GM06990 (cell line): ENCODE measurements at places on chromosomes 5 and 9.
A peak's percentile ranks its signal among the peaks of the same experiment; 100 is the strongest.

DNA sequence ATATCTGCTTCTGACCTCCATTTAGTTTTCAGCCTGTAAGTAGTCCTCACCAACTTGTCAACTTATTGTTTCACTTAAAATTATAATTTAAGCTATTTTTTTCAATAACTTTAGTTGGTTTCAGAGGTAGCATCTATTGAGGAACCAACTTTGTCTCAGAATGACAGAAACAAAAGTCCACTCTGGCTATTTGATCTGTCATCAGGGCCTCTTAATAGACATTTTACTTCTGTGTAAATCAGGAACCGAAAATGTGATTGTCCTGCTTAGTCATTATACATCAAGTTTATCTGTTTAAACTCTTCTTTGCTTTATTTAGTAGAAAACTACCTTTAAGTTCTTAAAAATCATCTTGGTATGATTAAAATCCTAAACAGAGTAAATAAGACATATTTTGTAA is 820.8 kb upstream of the EDIL3 start:
- DNase-seq, result no peak

- no peak for DNase-seq
These were observed 805.1 kb downstream of the NR2F1-AS1 start for GRCh38 chr5:92775711-92776615.

DNA sequence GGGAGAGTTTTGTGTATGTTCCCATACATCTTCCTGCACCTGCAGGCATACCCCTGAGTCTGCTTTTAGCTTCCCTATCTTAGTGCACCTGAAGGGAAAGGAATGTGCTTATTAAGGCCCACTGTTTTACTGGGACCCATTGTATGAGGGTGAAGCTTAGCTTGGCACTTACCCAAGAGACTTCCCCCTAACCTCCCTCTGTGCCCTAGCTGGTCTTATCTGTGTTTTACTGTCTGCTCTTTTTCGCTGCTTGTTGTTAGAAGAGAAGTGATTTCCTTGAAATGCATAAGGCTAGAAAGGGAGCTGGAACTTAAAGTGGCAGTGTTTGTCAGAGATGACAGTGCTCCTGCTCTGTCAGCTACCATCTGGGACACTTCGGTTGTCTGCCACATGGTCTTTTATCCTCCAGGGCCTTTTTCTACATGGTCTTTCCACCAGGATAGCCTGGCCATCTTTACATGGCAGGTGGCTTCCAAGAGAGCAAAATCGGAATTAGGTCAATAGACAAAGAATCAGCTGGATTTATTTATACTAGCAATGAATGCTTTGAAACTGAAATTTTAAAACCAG is 122.5 kb upstream of the SLC44A1 start:
- no peak for DNase-seq

DNA sequence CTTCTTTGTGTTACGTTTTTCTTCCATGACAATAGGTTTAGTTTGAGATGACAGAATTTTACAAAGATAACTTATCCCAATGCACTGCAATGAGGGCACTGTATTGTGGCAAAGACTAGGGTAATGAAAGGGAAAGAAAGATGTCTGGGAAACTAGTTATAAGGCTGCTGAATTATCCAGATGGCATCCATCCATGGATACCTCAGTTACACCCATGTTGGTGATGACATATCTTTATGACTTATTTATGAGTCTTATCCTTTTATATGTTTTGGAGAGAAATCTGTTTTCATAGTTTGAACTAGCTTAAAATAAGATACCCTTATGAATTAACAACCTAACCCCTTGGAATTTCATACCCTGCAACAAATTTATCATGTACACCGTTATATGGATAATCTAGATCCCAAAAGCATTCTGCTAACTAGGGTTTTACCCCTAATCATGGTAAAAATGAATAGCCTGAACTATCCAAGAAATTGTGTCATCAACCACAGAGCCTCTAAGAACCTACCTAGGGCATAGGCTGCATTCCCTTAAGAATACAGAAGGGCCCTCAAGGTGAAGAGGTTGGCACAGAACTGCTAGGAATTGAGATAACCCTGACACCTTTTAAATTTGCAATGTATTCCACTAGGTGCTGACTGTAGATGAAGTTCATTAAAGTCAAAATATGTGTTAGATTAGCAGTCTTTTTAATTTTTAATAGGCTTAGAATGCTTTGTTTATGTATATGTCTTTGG is 49.5 kb upstream of the RORB start:
- DNase-seq, result no peak

DNA sequence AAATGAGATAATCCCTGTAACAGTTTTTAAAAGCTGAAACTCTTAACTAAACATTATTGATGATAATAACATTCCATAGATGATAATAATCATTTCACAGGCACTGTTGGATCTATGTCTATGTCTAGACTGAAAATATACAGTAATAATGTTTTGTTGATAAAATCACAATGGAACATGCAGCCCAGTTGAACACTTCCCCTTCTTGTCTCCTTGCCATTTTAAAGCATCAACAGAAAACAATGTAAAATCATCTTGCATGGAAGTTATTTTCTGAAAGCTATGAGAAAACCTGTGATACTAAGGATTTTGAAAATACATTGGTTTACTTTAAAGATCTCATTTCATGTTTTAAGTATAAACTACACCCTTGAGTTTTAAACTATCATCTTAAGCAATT is 1.9 kb downstream of the GAPT start:
- no peak for DNase-seq

DNA sequence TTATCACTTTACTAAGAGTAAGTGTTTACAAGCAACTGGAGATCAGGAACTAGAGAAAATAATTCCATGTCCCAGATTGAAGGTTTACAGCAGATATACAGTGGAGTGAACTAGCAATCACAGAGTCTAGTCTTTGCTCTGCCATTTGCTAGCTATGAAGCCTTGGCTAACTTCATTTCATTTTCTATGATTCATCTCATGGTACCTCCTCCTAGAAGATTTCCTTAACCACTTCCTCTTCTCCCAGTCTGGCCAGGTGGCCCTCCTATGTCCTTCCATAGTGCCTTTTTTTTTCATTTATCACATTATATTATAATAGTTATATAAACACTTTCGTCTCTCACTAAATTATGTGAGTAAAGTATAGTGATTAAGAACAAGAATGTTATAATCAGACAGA is 52.1 kb downstream of the GRIA1 start:
- no peak for DNase-seq

DNA sequence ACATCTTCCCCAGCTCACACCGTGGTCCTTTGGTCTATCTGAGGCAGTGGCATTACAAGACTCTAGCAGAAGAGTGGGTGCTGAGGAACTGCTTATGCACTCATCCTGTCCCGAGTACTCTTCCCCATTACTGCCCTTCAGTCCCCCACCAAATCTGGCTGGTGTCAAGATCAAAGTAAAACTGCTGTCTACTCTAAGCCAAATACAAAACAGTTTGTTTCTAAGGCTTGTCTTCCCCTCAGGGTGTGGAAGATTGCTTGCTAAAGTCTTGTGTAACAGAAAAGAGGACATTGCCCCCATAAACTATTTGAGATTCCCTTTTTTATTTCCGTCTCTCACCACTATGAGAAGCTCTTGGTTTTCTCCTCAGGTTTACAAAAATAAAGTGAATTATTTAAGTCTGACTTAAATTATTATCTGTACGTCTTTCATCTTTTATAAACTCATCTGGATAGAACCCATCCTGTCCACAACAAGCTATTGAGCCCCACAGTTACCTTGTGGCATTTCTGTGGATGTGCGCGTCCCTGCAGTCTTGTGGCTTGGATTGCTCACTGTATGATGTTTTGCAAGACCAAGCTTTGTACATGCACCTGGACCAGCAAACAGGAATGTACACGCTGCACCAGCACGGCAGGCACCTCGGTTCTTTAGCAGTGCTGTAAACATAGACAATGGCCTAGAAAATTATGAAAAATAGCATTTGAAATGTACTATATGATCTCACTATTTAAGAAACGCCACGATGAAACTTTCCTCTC is 61.0 kb downstream of the CYSTM1 start:
- no peak for DNase-seq

GRCh38 chr5:81006947-81007636 is 46.9 kb downstream of the RASGRF2 start:
- DNase-seq, result no peak

- peak; percentile 24 for DNase-seq
These were observed 16.4 kb upstream of the SPINK6 start for GRCh38 chr5:148186248-148187003.

- DNase-seq, result no peak
These were observed 46.5 kb downstream of the ELOVL7 start for GRCh38 chr5:60797482-60798153.

GRCh38 chr5:155919126-155919525 is 407.8 kb upstream of the SGCD start:
- DNase-seq, result no peak

GRCh38 chr9:136120438-136120844 is 1.8 kb upstream of the TMEM250 start:
- DNase-seq, result no peak

GRCh38 chr9:14989811-14990210 is 79.6 kb upstream of the FREM1 start:
- DNase-seq, result no peak

DNA sequence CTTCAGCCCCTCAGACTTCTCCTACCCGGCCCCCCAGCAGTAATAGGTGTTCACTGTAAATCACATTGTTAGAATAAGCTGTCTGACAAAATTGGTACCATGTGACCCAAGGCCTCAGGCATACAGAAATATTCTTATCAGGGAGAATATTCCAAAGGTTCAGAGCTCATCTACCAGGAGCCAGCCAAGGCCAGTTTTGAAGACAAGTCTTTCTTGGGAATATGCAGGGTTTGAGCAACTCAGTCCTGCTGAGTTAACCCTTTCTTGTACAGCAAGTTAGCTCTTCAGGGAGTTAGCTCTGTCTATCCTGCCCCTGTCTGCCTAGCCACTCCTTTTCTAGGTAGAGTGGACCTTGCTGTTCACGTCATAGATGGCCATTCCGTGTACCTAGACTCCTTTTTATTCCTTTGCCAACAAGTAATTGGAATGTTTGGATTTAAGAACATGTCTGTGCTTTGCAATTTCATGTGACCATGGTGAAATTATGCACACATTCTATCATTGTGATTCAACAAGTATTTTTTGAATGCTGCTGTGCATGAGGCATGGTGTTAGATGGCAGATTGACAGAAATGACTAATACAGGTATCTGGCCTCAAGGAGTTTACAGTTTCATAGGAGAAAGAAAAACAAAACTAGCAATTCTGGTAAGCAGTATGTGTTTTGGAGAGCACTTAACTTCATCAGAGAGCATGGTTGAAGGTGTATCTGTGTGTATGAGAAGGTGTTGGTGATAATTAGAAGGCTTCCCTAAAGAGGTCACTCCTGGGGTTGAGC is 22.6 kb downstream of the TGFBR1 start:
- DNase-seq, result peak; percentile 46

GRCh38 chr9:114178756-114179450 is 23.6 kb downstream of the COL27A1 start:
- no peak for DNase-seq

DNA sequence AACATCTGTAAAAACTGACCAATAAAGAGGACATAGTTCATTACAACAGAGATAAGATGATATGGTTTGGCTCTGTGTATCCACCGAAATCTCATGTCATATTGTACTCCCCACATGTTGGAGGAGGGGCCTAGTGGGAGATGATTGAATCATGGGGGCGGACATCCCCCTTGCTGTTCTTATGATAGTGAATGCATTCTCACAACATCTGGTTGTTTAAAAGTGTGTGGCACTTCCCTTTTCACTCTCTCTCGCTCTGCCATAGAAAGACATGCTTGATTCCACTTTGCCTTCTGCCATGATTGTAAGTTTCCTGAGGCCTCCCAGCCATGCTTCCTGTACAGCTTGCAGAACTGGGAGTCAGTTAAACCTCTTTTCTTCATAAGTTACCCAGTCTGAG is 292.8 kb downstream of the SLF1 start:
- no peak for DNase-seq

GRCh38 chr5:77443670-77444069 is 48.4 kb downstream of the WDR41 start:
- no peak for DNase-seq

DNA sequence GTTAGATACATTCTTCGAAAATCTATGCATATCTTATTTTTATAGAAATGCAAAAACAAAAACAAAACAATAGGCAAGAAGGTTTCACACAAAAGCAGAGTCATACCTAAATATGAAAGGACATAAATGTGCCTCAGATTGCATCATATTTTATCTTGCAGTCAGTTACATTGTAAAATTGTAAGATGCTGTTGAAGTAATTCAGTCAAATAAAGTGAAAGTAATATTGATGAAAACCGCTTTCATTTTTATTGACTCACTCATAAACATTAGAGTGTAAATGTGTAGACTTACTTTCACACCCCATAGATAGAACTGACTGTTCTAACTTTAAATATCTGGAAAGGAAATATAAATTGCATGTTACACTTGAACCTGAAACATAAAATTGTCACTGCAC is 931.5 kb upstream of the NUDT12 start:
- no peak for DNase-seq

DNA sequence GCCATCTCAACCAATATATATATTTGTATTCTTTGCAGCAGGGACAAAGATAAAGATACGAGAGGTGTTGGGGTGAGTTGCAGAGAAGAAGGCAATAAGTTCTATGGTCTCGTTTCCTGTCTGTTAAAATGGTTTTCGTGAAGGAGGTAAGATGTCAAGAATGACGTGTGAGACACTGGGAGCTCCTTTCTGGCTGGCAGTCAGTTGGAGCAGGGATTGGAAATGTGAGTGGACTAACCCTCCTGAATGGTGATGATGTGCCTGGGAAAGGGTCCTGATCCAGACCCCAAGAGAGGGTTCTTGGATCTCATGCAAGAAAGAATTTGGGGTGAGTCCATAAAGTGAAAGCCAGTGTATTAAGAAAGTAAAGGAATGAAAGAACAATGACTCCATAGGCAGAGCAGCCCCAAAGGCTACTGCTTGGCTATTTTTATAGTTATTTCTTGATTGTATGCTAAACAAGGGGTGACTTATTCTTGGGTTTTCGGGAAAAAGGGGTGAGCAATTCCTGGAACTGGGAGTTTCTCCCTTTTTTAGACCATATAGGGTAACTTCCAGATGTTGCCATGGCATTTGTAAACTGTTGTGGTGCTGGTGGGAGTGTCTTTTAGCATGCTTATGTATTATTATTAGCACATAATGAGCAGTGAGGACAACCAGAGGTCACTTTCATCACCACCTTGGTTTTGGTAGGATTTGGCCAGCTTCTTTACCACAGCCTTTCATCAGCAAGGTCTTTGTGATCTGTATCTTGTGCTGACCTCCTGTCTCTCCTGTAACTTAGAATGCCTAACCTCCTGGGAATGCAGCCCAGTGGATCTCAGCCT is 53.7 kb downstream of the SPATA31C2 start:
- DNase-seq, result no peak
